ENCODE measurements at places on chromosomes 6 and 20.

GRCh38 chr20:23425129-23425528 is 3.8 kb upstream of the NAPB start:
- no peaks in the 10 kb centered on the region for H3K27me3 ChIP-seq
- DNase-seq: no peak
- 0 out of 2 replicates have a peak, but pooled peaks cover 6% of the 10 kb centered on the region for H3K4me1 ChIP-seq
- H3K36me3 ChIP-seq: no peaks in the 10 kb centered on the region

GRCh38 chr6:26217714-26218075 is 130.5 kb downstream of the HFE start:
- H3K27ac ChIP-seq: peak overlapping the region; percentile 95
- H3K4me1 ChIP-seq: peaks cover 10% of the 10 kb centered on the region
- no peaks in the 10 kb centered on the region for H3K36me3 ChIP-seq
- H3K4me3 ChIP-seq: peak overlapping the region; percentile 57
- H3K27me3 ChIP-seq: no peaks in the 10 kb centered on the region
- DNase-seq: peak; percentile 44

- no peaks in the 10 kb centered on the region for H3K4me1 ChIP-seq
- no peak for DNase-seq
- H3K27ac ChIP-seq: no peak overlapping the region
- H3K27me3 ChIP-seq: no peaks in the 10 kb centered on the region
Measured at GRCh38 chr20:20439602-20440190, 71.8 kb downstream of the INSM1 start.

DNA sequence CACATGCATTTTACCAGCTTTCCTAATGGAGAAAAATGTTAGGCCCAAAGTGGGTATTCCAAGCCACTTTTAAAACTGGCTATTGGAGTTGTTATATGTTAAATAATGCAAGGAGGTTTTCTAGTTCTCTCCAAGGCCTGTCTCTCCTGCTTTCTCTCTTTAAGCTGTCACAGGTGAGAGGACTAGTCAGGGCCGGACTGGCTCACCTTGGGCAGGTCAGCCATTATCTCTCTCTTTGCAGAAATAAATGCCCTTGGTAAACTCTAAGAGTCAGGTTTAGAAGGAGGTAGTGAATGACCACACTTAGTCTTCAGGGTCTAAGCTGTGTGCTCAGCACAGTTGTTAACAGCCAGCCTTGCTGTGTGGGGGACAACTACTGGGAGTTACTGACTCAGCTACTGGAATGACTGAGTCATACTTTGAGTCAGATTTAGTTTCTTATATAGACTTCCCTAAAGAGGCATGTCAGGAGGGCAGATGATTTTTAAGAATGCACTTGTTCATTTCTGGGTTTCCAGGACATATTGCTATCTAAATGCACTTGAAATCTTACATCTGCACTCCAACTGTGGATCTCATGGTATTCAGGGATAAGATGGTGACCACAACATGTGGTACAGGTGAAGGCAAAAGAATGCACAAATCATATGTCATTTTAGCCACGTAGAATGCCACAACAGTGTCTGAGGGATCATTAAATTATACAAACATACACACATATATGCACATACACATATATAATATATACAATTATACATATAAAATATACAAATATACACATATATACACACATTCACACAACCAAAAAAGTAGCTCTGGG is 719.4 kb downstream of the EPM2A start:
- no peak overlapping the region for H3K4me3 ChIP-seq
- no peaks in the 10 kb centered on the region for H3K27me3 ChIP-seq
- H3K36me3 ChIP-seq: no peaks in the 10 kb centered on the region
- no peak overlapping the region for H3K27ac ChIP-seq

GRCh38 chr6:3882431-3882830 is 33.3 kb downstream of the FAM50B start:
- H3K27me3 ChIP-seq: no peaks in the 10 kb centered on the region
- no peak overlapping the region for H3K27ac ChIP-seq
- no peak overlapping the region for H3K4me3 ChIP-seq
- H3K4me1 ChIP-seq: no peaks in the 10 kb centered on the region

GRCh38 chr20:59010995-59011873 is 4.2 kb upstream of the CTSZ start:
- H3K27ac ChIP-seq: no peak overlapping the region
- H3K4me1 ChIP-seq: peaks cover 10% of the 10 kb centered on the region
- no peaks in the 10 kb centered on the region for H3K27me3 ChIP-seq
- H3K36me3 ChIP-seq: no peaks in the 10 kb centered on the region
- H3K4me3 ChIP-seq: no peak overlapping the region
